Stimulated activated CD4-positive, alpha-beta T cell treated with anti-CD3 and anti-CD28 coated beads, Interleukin-1b, Interleukin-23, amount 100 ng/mL, for 1 hour (primary cell): ENCODE measurements at places on chromosomes 2 and 18.

GRCh38 chr2:21676676-21677075 is 552.9 kb downstream of the TDRD15 start:
- no peak for DNase-seq

DNA sequence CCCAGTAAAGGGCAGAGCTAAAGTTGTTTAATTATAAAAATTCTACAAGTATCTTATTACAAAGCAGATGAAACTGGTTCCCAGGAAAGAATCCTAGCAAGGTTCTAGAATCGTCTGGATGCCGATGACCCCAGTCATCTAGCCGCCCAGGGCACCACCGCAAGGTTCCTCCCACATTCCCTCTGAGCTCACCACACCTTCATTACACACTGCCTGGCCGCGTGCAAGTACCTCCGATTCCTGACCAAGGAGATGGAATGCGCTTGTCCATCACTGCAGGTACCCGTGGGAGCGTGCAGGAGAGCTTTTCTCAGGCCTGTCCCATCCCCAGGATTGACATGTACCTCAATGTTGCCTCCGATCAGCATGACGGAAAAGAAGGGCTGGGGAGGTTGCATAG is 158.5 kb downstream of the LAMA1 start:
- no peak for DNase-seq

DNA sequence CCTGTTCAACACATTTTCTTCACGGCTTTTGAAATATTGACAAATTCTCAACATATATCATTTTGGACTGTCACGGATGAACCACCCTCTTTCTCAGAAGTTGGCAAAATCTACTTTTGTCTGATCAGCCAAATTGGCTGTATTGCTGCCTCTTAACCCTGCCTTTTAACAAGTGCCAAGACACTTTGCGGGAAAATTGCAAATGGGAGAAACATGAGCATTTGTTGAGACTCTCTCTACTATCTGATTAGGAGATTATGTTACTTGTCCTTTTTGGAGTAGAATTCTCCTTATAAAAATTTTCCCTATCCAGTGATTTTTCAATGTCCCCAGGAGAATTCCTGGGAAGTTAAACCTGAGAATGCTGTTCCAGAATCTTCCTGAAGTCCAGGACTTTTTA is 256.2 kb upstream of the ZSWIM2 start:
- DNase-seq, result no peak

DNA sequence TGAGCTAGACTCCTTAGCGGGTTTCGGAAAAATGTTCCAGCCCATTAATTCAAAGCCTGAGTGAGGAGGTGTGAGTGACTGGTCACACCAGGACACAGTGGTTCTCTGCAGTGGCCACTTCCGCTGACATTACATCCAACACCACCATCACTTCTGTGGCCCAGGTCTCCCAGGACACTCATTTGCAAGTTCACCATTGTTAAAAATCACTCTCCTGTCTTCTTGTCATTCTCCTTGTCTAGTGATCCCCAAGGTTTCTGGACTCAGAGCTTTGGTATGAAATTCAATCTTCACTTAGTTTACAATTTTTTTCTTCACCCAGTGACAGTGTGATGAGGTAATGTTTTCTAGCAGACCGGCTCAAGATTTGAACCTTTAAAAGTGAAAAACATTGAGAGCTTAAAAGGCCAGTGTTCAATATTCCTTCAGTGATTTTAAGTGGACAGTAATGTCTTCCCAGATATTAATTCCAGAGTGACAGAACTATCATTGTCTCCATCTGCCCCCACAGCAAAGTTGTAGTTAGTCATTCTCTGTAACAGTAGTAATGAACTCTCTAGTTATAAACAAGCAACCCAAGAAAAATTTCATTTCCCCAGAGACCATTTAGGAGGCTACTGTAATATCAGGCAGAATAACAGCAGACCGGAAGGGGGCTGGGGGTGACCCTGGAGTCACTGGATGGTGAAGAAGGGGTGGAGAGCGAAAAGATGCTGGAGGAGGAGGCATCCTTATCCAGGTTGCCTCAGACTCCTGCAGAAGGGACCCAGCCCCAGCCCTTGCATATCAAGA is 164.9 kb downstream of the GFPT1 start:
- DNase-seq, result no peak

DNA sequence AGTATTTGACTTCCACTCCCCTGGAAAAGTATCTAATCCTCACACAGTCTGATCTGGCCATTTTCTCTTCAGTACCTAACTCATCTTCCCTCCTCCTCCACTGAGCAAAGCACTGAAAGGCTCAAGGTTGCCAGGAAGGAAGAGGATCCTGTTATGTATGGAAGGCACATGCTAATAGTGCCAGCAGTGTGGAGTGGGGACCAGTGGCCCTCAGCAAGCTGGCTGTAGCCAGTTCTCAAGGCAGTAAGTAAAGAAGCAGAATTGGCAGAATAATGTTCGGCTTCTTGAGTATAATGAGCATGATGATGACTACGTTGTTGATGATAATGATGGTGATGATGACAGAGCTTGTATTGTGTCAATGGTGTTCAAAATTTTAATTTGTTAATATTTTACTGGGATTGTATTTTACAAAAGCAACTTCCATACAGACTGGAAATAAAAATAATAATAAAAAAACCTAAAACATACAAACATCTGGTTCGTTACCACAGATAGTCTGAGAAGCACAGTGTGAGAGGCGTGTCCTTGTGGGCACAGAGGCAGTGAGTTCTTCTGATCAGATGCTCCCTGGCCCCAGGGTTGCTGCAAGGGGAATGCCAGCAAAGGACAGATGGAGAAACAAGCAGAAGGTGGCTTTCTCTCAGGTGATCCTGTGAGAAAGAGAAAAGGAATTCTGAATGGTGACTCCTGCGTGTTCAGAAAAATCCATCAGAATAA is 528.8 kb downstream of the CMPK2 start:
- DNase-seq, result no peak

GRCh38 chr2:172431463-172431862 is 4.1 kb downstream of the ITGA6 start:
- no peak for DNase-seq

GRCh38 chr2:195337597-195337996 is 319.4 kb upstream of the SLC39A10 start:
- DNase-seq, result no peak

- no peak for DNase-seq
Observed at GRCh38 chr2:171404261-171404660, 29.5 kb downstream of the METTL8 start.

- DNase-seq, result no peak
Observed at GRCh38 chr18:53756610-53756972, 467.9 kb downstream of the MBD2 start.

GRCh38 chr2:234492717-234493485 is 4.0 kb downstream of the ARL4C start:
- DNase-seq, result no peak

DNA sequence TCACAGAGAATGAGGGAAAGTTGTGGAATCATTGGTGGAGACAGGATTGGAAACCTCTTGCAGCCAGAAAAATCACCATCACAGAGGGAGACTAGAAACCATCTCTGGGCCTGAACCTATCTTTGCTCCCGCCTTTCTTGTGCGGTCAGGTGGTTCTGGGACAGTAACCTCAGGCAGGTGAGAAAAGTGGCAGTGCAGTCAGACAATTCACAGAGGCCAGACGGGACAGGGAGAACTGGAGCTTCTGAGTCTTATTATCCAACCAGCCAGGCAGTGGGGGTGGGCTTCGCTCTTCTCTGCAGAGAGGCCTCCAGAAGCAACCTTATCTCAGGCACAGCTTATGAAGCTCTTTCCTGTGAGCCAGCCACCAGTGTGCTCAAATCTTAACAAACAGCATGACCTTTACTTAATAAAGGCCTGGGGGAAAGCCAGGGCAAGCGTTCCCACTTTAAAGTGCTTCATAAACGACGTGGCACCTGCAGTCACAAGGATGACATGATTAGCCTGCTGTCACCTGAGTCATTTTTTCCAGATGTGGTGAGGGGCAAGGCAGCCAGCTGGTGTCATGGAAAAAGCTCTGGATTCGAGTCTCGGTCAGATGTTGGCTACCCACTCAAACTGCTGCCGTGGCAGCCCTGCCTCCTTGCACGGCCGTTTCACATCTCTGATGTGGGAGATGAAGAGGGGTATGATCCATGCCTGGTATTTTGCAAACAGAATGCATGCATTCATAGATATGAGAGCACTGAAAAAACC is 109.7 kb downstream of the B3GNT2 start:
- DNase-seq, result no peak

GRCh38 chr2:55891671-55892094 is 31.9 kb downstream of the EFEMP1 start:
- no peak for DNase-seq

DNA sequence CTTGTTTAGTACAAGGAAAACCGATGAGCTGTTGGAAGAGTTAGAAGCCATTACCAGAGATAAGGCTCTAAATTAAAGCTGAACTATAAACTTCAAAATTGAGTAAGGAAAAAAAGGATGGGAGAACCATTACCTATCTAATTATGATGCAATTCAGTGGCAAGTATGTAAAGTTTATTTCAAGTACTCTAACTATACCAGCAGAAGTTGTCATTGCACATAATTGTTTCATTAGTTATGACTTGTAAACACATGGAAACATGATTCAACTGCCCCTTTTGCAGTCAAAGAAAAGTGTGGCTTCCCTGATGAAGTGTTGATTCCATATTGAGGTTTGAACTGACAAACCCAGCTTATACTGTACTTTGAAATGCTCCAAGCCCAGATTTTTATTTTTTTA is 324.1 kb upstream of the KCNJ3 start:
- DNase-seq, result no peak

DNA sequence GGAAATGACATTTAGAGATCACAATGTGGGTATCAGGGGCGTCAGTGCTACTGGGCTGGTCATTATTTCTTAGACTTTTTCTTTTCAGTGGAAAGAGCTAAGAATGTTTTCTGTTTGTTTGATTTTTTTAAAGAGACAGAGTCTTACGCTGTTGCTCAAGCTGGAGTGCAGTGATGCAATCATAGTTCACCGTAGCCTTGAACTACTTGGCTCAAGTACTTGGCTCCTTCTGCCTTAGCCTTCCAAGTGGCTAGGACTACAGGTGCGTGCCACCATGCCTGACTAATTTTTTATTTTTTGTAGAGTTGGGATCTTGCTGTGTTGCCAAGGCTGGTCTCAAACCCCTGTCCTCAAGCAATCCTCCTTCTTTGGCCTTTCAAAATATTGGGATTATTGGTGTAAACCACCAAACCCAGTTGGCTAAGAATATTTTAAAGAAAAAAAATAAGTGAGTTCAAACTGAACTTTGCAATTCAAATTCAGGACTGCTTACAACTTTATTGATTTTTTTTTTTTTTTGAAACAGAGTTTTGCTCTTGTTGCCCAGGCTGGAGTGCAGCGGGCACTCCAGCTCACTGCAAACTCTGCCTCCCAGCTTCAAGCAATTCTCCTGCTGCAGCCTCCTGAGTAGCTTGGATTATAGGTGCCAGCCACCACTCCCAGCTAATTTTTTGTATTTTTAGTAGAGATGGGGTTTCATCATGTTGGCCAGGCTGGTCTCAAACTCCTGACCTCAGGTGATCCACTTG is 154.2 kb downstream of the MIB1 start:
- DNase-seq, result no peak

GRCh38 chr2:65062843-65063825 is 6.9 kb downstream of the CEP68 start:
- no peak for DNase-seq

- DNase-seq, result no peak
Observed at GRCh38 chr2:207397917-207398655, 131.7 kb upstream of the CREB1 start.

- DNase-seq, result no peak
Observed at GRCh38 chr2:139080244-139080643, 300.1 kb upstream of the NXPH2 start.

DNA sequence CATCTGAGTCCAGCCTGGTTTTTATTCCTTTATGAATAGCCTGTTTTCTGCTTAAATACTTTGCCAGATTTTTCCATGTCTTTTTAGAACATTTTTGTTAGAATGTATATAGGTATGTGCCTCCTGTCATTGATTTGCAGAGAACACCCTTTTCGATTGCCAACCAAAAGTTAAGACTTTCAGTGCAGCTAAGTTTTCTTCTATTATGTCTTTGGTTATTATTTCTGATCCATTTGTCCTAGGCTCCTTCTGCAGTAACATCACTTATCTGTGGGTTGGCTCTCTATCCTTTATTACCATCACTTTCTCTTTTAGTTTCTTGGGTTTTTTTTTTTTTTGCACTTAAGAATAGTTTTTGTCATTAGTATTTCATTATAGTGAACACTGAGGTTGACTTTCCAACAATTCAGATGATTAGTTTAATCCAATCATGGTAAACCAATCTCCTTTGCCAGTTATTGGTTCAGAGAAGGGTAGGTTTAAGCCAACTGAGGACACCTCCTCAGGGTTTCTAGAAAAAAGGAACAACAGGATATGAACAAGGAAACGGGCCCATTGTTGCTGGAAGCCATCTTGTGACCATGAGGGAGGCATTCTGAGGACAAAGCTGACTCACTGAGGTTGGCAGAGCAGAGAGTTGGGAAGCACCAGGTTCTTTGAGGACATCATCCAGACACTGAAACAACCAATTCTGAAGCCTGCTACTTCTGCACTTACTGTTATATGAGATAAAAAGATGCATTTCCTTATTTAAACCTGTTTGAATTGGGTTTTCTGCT is 37.9 kb upstream of the GBX2 start:
- no peak for DNase-seq

DNA sequence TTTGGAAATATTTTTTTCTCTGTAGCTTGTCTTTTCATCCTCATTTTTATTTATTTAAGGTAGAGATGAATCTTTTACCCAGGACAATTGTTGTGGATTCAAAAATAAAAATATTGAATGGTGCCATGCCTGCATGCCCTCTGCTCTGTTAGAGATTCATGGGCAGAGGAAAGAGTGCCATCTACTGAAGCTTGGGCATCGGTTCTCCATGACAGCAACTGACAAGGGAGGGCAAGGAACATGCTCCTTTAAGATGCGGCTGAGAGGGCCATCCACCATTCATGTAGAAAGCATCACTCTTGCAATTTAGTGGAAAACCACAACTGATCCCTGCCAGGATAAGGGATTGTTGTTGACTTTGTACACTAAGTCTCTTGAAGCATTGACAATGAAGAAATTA is 79.9 kb downstream of the PARD3B start:
- no peak for DNase-seq

DNA sequence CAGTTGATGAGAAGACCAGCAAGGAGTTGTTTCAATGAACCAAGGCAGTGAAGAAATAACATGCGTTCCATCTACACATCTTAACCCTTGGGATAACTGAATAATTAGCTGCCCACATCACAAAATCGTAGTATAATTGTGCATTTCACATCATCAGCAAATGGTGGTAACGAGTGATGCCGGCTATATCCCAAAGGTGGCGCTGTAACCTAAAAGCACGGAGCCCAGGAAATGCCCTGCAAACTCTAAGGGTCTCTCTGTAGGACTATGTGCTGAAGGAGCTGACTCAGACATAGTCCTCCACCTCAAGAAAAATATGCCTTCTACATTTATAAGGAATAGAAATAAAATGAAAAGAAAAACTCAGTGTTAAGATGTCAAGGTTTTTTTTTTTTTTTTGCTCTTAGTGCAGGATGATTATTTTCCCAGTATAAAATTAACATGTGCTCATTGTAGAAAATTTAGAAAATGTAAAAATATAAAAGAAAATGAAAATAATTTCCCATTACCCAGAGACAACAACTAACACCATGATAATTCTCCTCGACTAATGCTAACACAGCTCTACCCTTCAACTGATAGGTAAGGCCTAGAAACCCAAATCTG is 23.1 kb upstream of the DSG3 start:
- DNase-seq, result no peak
